ENCODE measurements at places on chromosomes 7 and 10.

GRCh38 chr10:93154531-93154930, 80.8 kb downstream of the CYP26A1 start:
- DNase-seq = no peak
- no peak overlapping the region for H3K27ac ChIP-seq
- H3K4me3 ChIP-seq = no peak overlapping the region
- H3K27me3 ChIP-seq = no peaks in the 10 kb centered on the region
- H3K4me1 ChIP-seq = peaks cover 33% of the 10 kb centered on the region

DNA sequence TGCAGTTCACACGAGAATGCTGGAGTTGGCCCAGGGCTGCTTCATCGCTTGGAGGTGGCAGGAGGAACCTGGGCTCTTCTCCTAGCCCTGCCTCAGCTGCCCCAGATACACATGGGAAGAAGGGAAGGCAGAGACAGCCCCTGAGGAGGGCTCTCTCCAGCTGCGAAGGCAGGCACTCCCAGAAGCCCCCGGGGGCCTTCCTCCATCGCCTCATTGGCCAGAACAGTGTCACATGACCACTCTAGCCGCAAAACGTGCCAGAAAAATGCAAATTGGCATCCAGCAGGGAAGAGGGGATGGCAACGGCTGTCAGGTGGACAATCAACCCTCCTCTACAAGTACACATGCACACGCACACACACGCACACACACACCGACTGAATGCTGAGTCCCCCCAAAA, 217.8 kb upstream of the FRMD4A start:
- no peak overlapping the region for H3K4me3 ChIP-seq
- H3K27me3 ChIP-seq = no peaks in the 10 kb centered on the region
- no peaks in the 10 kb centered on the region for H3K36me3 ChIP-seq

GRCh38 chr7:55174856-55175255, 156.0 kb downstream of the EGFR start:
- no peaks in the 10 kb centered on the region for H3K4me1 ChIP-seq
- DNase-seq = no peak
- H3K27me3 ChIP-seq = no peaks in the 10 kb centered on the region
- no peak overlapping the region for H3K4me3 ChIP-seq
- peaks cover 98% of the 10 kb centered on the region for H3K36me3 ChIP-seq
- no peak overlapping the region for H3K27ac ChIP-seq

GRCh38 chr10:15814565-15814964, 45.7 kb downstream of the MINDY3 start:
- no peaks in the 10 kb centered on the region for H3K27me3 ChIP-seq
- no peaks in the 10 kb centered on the region for H3K4me1 ChIP-seq
- H3K36me3 ChIP-seq = peaks cover 25% of the 10 kb centered on the region
- no peak for DNase-seq
- no peak overlapping the region for H3K4me3 ChIP-seq
- H3K27ac ChIP-seq = no peak overlapping the region

DNA sequence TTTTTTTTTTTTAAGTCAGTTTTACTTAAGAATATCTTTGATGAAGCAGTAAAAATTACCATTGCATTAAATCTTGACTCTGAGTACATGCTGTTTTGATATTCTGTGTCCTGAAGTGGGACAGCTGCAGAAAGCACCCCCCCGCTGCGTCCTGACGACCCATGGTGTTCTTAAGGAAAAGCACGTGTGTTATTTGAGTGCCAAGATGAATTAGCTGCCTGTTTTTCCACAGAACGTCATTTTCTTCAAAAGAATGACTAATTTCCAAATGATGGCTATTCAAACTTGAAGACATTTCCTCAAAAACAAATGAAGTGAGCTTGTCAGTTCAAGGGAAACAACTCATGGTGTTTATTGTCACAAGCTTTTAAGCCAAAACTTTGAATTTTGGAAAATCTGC, 45.9 kb downstream of the CREM start:
- no peaks in the 10 kb centered on the region for H3K27me3 ChIP-seq
- H3K36me3 ChIP-seq = no peaks in the 10 kb centered on the region
- H3K4me3 ChIP-seq = no peak overlapping the region

DNA sequence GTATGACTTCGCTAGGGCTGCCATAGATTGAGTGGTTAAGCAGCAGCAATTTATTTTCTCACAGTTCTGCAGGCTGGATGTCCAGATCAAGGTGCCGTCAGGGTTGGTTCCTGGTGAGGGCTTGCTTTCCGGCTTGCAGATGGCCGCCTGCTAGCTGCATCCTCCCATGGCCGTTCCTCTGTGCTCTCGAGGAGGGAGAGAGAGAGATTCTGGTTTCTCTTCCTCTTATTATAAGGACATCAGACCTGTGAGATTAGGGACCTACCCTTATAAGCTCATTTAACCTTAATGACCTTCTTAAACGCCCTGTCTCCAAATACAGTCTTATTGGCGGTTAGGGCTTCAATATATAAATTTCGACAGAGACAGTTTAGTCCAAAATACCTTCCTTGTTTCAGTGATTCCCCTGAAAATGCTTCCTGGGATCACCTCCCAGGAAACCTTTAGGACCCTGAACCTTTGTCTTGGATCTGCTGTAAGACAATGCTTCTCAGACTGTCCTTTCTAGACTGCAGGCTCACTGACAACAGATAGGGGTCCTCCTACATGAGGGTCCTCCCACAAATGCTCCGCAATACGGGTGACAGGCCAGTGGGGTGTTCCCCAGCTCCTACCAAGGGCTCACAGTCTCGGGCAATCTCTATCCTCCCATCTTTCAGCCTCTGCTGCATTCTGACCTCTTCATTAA, 82.5 kb upstream of the BAIAP2L1 start:
- no peak overlapping the region for H3K27ac ChIP-seq
- no peaks in the 10 kb centered on the region for H3K36me3 ChIP-seq
- H3K27me3 ChIP-seq = no peaks in the 10 kb centered on the region
- no peak for DNase-seq

- H3K4me1 ChIP-seq = no peaks in the 10 kb centered on the region
- no peaks in the 10 kb centered on the region for H3K27me3 ChIP-seq
- H3K4me3 ChIP-seq = no peak overlapping the region
- DNase-seq = no peak
- H3K27ac ChIP-seq = no peak overlapping the region
These were observed 6.1 kb downstream of the MSMB start for GRCh38 chr10:46040004-46040403.

DNA sequence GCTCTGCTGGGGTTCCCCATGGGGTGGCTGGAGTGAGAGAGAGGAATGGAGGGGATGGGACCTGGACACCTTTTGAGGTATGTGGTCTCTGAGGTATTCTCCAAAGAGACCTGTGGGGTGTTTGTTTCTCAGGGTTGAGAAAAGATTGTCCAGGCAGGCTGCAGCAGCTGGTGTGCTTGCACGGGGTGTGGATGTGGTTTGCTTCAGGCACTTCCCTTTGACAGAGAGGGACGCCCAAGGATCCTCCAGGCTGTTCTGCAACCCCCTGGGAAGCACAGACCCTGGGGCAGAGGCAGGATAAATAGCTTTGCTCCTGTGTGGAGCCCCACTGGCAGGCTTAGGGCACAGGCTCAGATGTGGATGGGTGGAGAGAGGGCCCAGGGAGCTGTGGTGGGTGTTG, 115.1 kb upstream of the AGK start:
- no peak overlapping the region for H3K27ac ChIP-seq
- no peaks in the 10 kb centered on the region for H3K27me3 ChIP-seq
- no peaks in the 10 kb centered on the region for H3K4me1 ChIP-seq

- H3K4me1 ChIP-seq = no peaks in the 10 kb centered on the region
- H3K4me3 ChIP-seq = no peak overlapping the region
- H3K27ac ChIP-seq = no peak overlapping the region
- H3K36me3 ChIP-seq = no peaks in the 10 kb centered on the region
- H3K27me3 ChIP-seq = no peaks in the 10 kb centered on the region
These were observed 565.5 kb downstream of the GALNT17 start for GRCh38 chr7:71697400-71697799.

DNA sequence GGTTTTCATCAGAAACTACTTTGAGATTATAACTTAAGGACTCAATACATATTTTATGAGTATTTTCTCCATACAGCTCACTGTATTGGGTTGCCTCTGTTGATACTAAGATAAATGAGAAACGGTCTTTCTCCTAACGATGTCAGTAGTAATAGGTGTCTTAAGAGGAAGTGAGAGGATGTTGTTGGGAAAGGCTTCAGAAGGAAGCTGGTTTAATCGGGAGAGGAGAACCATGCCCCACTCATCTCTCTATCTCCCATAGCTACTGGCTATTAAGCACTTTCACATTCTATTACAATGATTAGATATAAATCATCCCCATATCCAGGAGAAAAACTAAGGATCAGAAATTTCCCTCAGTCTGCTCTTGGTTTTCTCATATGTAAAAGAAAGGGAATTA, 2.0 kb downstream of the CLEC5A start:
- no peaks in the 10 kb centered on the region for H3K27me3 ChIP-seq
- H3K36me3 ChIP-seq = no peaks in the 10 kb centered on the region
- peak overlapping the region; percentile 32 for H3K27ac ChIP-seq
- no peak overlapping the region for H3K4me3 ChIP-seq

- DNase-seq = no peak
- H3K4me1 ChIP-seq = no peaks in the 10 kb centered on the region
- no peak overlapping the region for H3K27ac ChIP-seq
- H3K27me3 ChIP-seq = no peaks in the 10 kb centered on the region
These were observed 235.5 kb downstream of the CCSER2 start for GRCh38 chr10:84563868-84564267.
